ENCODE measurements at places on chromosomes 13 and 19.
A peak's percentile ranks its signal among the peaks of the same experiment; 100 is the strongest.

DNA sequence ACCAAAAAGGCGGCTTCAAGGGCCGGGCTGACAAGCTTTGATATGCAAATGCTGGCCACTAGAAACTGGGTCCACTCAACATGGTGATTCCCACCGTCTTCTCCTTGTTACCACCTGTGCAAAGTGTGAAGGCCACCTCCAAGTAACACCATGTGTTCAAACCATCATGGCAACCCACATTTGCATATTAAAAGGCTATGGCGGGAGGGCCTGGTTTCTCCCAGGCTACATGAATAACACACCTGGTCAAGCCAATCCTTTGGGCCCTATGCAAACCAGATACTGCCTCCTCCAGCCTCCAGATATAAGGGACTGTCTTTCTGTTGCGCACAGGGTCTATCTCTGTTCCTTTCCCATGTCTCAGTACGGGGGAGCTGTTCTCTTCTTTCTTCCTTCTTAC, 36.6 kb upstream of the ZSCAN5A start:
- DNase-seq = no peak

DNA sequence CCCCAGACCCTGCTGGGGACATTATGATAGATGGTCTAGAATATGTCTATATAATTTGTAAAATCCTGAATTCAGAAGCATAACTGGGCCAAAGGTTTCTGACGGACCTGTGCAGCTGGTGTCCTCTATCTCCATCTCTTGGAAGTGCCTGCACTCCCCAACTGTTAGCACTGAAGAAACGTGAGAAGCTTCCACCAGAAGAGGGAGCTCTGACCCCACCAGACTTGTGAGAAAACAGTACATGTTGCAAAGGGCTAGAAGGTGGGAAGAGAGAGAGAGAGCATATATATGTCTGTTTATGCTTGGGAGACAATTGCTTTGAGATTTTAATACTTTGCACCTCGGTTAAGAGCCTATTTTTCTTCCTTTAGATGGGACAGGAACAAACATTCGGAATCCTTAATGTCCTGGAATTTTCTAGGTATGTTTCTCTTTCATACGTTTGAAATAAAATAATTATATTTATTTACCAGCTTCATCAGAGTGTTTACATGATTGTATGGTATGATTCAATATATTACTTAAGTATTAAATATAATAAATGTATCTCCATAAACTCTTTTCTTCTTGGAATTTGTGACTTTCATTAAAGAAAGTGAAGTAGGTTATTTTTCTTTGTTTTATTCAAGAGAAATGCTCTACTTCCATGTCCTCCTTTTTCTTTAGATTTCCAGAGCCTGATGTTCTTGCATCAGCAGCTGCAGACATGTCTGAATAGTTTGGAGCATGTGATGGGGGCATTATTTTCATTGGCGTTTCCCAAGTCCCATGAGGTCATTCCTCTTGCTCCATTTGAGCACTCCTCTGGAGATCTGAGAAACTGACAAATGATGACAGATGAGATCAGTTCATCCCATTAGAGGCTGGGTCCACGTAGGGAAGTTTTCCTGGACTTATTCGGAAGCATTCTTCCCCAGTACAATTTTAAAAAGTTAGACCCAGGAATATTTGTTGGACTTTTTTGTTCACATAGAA, 202.9 kb downstream of the ATP8A2 start:
- peak; percentile 14 for DNase-seq

DNA sequence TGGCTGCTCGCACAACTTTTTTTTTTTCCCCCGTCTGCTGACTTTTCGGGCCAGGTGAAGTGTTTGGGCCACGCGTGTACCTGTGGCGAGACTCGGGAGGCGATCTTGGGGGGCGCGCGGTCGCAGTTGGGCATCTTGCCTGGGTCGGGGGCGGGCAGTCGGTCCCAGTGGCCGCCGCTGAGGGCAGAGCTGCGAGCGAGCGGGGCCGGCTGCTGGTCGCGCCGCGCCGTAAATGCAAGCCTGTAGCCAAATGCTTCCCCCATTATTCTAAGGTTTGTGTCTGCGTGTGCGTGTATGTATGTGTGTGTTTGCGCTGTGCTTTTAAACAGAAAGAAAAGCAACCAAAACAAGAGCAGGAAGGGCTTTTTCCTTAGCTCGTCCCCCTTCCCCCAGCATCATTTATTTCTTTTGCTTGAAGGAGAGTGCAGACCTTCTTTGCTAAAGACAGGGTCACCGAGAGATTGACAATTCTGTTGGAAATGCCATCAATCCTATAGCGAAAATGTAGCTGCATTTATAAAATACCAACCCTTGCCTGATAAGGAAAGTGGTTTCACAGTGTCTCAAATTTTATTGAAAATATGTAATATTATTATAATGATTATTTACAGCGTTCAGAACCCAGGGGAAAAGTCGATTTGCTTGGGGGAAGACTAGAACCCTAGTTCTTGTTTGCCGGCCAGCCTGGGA, 143.2 kb upstream of the ZNF536 start:
- no peak for DNase-seq

DNA sequence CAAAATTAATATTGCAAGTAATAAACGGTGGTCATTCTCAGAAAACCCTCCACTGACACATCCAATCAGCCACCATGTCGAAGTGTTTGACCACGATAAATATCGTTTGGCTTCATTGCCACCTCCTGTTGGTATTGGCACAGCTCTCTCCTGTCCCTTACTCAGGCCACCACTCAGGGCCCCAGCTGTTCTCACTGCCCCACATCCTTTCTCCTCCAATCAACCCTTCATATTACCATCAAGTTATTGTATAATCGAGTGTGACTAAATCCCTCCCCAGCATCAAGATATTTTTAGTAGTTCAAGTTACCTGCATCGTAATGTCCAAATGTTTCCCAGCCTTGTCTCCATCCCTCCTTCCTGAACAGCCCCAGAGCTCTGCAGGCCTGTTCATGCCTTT, 50.4 kb downstream of the SACS start:
- DNase-seq = no peak

DNA sequence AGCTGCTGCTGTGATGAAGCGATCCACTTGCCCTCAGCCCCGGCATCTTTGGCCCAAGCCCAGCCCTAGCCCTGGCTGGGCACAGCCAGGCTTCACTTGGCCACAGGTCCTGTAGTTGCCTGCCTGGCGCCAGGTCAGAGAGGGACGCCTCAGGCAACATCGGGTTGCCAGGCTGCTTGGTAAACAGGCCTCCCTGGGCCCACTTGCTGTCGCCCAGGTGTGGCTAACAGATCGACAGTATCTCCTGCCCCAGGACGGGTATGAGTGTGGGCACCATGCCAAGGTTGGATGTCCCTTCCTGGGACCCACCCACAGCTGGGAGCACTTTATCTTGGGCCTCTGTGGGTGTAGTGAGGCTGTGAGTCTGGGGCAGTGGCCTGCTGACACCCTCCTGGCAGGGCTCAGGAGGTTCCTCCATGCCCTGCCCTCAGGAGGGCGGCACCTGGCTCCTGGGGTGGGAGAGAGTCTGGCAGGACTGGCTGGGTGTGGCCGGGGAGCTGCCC, 27.8 kb downstream of the CARM1 start:
- no peak for DNase-seq

DNA sequence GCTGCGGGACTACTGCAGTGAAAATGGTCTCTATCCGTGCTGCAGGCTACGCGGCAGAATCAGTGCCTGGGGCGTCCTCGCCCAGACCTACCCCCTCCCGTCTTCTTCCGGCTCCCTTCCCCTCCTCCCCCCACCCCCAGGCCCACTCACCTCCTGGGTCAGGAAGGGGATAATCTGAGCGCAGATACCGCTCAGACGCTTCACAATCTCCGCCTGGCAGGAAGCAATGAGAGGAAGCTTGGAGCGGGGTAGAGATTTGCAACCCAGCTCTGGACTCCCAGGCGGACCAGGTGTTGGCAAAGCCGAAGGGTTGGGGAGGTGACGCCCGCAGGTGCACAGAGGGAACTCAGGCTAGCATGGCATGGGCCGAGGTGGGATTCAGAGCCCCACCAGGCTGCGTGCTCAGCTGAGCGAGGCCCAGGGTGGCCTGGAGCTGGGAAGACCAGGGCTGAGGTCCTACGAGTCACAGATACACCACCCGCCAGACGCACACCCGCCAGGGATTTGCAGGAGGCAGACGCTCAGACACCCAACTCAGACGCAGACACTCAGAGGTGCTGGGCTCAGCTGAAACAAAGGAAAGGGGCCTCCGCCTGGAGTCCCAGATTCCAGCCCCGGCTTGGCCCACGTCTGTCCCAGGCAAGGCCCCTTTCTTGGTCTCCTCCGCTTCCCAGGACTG, 4.1 kb downstream of the TLE2 start:
- DNase-seq = no peak

GRCh38 chr13:83352391-83352790, 529.9 kb downstream of the SLITRK1 start:
- no peak for DNase-seq

DNA sequence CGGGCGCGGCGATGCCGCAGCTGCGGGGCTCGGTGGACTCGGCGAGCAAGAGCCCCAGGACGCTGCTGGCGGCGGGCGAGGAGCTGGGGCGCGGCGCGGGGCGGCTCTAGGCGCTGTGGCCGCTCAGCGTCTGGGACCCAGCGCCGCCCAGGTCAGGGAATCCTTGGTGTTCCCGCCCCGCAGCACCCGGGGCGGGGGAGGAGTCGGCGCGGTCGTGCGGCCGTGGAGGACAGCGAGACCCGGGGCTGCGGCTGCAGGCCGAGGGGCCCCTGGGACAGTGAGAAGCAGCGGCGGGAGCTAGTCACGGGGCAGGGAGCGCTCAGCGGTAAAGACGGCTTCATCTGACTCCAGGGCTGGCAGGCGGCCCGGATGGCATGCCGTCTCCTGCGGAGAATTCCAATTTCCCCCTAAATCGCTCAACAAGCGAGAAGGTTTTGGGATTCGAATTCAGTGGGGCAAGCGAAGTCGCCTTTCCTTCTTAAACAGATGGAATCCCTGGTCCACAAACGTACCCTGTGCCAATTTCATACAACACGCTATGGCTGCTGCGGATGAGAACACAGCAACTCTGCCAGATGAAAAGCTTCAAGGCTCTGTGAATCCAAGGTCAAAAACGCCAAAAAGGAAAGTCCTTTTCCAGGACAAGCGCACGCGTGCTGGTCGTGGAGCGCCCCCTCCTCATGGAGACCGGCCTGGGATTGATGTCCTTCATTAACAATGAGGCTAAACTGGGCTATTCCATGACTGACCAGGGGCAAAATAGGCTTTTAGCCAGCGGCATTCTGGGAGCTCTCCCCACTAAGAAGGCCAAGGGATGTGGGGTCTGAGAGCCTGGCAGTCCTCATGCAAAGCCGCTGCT, 4.2 kb upstream of the ZSCAN4 start:
- no peak for DNase-seq

- DNase-seq = no peak
Measured at GRCh38 chr19:38057959-38058690, 151.1 kb downstream of the SIPA1L3 start.

GRCh38 chr19:34347561-34348165, 17.3 kb upstream of the GPI start:
- no peak for DNase-seq

DNA sequence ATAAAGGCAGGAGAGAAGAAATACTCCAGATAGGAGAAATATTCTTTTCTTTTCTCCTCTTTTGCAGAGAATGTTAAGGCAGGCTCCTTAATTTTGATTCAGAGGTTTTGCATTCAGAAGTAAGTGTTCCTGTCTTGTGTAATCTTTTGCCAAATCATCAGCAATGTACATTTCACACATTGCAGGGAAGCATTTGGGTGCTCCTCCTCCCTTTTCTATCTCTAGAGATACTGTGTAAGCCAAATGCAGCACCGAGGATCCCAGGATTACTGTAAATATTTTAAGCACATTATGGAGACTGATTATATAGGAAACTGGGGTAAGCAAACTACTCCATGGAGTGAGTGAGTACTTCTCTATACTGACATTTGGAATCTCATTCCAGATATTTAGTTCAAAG, 7.2 kb downstream of the ATP8A2 start:
- no peak for DNase-seq

DNA sequence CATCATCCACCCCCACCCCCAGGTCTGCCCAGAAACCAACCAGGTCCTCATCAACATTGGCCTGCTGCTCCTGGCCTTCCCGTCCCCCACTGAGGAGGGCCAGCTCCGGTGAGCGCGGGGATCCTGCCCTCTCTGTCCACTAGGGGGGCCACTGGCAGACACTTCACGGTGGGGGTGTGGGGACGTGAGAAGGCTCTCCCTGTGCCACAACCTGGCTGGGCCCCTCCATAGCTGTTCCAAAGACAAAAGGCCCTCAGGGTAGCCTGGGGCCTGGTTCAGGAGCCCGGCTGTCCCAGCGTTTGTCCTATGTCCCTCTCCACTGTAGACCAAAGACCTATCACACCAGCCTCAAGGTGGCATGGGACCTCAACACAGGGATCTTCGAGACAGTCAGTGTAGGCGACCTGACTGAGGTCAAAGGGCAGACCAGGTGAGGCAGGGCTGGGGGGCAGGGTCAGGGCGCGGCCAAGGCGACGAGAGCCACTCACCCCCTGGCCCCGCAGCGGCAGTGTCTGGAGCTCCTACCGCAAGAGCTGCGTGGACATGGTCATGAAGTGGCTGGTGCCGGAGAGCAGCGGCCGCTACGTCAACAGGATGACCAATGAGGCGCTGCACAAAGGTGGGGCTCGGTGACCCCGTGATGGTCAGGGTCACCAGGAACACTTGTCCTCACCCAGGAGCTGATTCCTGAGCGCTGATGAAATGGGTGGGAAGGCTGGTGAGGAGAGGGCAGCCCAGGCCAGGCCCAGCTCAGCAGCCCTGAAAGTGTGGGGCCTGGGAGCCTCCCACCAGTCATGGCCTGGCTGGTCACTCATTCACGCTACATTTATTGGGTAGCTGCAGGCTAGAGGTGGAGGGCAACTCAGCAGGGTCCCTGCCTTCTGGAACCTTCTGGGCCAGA, 7.9 kb downstream of the DCAF15 start:
- DNase-seq = no peak

- no peak for DNase-seq
Measured at GRCh38 chr13:101140936-101141335, 275.4 kb downstream of the NALCN start.

All from GM12892 (cell line).